ENCODE measurements at places on chromosomes 11 and 22.
A peak's percentile ranks its signal among the peaks of the same experiment; 100 is the strongest.

- no peak for DNase-seq
Observed at GRCh38 chr11:64877390-64878222, 815 bp downstream of the EHD1 start.

DNA sequence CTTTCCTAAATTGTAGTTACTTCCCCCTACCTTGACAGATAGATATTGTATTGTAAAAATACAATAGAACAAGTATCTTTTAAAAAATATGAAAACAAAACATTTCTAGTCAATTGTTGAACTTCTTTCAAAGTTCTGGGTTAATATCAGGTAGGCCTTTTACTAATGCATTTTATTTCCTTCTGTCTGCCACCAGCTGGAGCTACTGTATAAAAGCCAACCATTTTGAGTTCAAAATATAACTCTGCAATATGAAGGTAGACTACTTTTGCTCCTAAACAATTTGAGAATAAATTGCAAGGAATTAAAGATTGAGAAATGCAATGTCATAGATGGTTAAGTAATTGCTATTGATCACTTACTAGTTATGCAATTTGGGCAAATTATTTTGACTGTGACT is 22.1 kb upstream of the LIN7C start:
- no peak for DNase-seq

- no peak for DNase-seq
Observed at GRCh38 chr11:31788085-31788484, 23.0 kb downstream of the PAX6 start.

- DNase-seq: peak; percentile 58
Observed at GRCh38 chr11:79100093-79100910, 340.5 kb downstream of the TENM4 start.

DNA sequence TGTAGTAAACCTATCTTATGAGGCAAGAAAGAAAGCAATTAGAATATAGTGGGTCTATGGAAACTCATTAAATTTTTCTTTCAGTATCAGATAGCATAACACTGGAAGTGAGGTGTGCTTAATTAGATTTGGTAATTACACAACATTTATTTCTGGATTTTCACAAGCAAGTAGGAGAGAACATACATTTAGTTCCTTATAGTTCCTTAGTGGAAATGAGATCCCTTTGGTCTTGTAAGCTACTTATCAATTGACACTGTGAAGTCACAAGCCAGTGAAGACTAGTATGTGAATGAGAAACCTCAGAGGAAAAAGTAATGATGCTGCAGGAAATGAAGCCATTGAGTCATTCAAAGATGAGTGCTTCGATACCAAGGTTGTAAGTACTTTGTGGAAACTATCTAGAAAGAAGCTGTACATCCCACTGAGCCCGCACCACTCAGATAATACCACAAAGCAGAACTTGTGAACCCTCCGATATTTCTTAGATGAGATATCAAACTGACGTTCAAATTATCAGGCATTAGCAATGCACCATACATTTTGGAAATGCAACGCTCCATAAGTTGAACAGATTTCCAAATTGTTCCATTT is 53.5 kb downstream of the ENTHD1 start:
- DNase-seq: peak; percentile 63

DNA sequence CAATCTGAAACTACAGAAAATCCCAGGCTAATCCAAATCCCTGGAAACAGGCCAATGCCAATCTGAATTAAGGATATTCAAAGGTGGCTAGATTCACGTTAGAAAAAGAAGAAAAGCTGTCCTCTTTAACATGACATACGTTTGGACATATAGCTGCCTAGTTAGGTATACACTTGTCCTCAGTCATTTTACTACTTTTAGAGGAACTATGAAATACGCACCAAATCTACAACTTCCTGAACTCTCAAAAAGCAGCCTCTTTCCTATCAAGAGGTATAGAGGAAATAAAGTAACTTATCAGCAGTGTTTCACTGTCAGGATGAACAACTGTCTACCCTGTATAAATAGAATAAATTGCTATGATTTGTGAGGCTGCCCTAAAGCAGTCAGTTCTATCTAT is 24.0 kb downstream of the KMT5B start:
- DNase-seq: no peak

DNA sequence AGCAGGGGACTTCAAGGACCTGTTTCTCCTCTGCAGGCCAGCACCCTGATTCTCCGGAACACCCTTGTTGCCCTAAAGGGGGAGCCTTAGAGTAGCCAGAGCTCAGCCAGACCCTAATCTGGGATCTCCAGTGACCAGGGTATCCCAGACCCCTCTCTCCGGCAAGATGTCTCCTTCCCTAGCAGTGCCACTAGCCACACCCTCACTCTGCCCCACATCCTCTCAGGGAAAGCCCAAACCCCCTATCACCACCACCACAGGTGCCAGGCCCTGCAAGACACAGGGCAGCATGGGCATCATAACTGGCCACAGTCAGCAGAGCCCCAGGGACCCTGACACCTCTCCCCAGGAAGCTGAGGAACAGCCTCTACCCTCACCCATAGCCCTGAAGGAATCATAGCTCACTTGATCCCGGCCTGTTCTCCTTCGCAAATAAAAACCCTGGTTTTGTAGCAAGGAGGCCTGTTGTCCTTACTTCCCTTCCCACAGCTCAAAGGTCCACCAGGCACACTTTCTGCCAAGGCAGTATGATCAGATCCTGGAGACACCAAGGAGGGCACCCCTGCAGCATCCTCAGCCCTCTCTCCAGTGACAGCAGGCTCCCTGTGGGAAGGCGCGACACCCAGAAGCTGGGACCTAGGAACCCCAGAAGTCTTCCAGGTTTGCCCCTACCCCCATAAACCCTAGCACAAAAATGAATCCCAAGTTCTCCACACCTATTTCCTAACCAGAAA is 4.6 kb downstream of the CFL1 start:
- DNase-seq: no peak

GRCh38 chr11:73996161-73996747 is 12.6 kb downstream of the UCP3 start:
- DNase-seq: no peak

DNA sequence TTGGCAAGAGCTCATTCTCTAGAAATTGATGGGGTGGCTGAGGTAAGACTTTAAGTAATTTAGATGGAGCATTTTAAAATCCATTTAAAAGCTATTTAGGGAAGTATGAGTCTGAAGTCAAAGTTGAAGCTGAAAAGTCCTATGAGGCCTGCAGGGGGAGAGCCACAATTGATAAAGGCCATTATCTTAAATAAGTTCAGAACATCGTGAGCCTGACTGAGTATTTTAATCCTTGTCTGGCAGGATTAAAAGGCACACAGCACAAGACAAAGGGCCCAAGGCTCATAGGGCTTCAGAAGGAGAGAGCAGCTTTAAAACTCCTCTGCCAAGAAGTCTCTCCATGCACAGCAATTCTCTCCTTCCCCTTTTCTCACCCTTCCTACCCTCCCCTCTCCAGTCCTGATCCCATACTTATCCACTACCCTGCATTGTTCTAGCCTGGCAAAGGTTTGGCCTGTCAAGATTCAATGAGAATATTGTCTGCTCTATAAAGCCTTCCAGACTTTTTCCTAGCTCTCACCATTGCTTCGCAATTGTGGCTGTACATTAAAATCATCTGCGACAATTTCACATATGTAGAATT is 1312.9 kb downstream of the FAM181B start:
- no peak for DNase-seq

DNA sequence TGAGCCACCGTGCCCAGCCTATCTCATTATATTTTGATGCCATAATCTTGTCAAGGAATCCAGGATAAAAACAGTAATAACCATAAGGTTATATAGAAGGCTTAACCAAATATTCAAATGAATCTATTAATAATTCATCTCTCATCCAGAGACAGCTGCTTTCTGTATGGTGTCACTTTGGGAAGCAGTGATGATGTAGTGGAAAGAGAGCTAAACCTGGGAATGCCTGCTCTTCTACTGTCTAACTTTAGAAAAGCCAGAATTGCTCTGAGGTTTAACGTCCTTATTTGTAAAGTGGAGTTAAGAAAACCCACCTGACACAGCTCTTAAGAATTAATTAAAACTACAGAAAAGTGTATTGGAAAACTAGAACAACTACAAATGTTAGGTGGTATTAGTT is 29.3 kb upstream of the OR10D3 start:
- DNase-seq: no peak

- peak; percentile 12 for DNase-seq
Observed at GRCh38 chr11:10805741-10806140, 3.0 kb downstream of the EIF4G2 start.

All from activated naive CD4-positive, alpha-beta T cell treated with anti-CD3 and anti-CD28 coated beads for 36 hours (primary cell).